BE2C (cell line): ENCODE measurements at places on chromosomes 13 and 19.
A peak's percentile ranks its signal among the peaks of the same experiment; 100 is the strongest.

DNA sequence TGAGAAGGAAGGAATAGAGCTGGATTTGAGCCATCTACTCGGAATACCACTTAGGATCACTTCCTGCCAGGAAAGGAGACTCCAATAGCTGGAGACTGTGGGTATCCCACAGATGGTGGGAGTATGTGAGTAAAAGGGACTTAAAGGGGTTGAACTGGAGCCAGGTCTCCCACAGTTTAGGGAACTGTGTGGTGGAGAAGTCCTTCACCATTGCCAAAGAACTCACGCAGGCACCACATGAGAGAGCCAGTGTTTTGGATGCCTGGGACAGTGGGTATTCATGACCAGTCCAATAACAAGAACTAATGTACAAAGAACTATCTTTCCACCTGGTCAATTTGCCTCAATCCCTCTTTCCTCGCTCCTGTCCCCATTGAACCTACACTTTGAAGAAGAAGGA lies 24.4 kb upstream of the MYCBP2 start:
- DNase-seq: no peak

DNA sequence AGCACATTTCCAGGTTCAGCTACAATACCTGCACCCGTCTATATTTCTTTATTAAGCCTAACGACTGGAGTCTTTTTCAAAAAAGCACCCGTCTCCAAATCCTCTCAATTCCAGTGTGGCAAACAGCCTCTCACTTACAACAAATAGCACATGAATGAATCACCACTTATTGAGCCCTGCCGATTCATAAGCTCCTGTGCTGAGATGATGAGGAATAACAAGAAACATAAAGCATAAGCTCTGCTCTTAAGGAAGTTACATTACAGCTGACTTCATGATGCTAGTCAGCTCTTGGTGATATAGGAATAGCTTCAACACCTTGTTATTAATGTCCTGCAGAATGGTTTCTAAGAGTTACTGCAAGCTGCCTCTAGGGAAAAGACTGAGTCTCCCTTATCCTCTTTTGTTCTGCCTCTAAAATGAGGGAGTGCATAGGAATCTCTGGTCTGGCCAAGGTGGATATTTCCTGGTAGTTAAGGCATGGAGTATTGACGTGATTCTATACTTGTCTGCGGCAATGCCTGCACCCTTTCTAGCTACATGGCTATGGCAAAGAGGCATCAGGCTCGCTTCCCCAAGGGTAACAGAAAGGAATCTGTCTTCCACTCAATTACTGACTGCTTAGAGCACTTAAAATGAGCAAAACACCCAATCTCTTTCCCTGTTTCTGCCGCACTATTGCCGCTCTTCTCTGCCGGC lies 195.7 kb downstream of the KLF12 start:
- no peak for DNase-seq

DNA sequence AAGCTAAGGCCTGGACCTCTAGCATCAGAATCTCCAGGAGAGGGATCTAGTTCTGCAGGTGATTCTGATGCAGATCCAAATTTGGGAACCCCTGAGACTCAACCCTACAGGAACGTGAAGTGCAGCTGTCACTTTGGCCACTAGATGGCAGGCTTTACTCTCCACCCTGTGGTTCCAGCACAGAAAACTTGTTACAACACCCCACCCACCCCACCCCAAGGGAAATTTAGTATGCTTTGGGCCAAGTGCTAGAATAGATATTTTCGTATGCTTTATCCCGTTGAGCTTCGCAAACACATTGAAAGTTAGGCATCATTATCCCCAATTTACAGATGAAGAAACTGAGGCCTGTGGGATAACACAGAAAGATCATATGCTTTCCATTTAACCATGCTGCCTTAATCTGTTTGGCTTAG lies 232.0 kb downstream of the B3GLCT start:
- peak; percentile 63 for DNase-seq

DNA sequence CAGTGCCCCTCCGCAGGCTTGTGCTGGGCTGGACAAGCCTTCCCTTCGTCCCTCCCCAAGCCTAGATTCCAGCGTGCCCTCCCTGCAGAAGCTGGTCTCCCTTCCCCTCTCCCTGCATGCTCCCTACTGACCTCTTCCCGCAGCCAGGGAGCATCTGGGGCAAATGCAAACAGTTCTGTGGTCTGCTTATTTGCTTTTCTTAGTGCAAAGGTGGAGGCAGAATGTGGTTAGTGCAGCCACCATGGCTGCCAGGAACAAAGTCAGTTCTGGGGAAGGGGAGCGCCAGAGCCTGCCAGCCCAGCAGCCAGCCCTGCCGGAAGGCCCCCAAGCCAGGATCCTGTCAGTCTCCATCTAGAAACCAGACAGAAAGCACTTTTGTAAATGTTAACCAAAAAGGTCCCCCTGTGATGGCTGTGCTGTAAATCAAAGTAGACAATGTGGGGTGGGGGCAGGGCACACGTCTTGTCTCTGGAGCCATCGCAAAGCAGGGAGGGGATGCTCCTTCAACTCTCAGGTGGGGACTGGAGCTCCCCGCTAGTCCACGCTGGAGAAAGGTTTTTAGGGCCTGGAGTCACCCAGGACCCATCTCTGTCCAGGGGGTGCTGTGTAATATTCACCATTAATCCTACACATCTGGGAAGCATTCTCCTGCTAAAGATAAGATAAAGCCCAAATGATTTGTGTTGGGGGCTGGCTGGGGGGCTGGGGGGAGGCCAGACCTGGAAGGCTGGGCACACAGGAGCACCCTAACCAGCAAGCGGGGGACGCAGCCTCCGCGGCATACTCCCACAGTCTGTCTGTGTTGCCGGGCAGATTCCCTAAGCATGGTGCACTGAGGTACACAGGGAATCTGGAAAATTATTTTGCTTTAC lies 30.9 kb downstream of the SERP2 start:
- no peak for DNase-seq

- no peak for DNase-seq
Measured at GRCh38 chr13:73287831-73288230, 229.0 kb downstream of the KLF5 start.

DNA sequence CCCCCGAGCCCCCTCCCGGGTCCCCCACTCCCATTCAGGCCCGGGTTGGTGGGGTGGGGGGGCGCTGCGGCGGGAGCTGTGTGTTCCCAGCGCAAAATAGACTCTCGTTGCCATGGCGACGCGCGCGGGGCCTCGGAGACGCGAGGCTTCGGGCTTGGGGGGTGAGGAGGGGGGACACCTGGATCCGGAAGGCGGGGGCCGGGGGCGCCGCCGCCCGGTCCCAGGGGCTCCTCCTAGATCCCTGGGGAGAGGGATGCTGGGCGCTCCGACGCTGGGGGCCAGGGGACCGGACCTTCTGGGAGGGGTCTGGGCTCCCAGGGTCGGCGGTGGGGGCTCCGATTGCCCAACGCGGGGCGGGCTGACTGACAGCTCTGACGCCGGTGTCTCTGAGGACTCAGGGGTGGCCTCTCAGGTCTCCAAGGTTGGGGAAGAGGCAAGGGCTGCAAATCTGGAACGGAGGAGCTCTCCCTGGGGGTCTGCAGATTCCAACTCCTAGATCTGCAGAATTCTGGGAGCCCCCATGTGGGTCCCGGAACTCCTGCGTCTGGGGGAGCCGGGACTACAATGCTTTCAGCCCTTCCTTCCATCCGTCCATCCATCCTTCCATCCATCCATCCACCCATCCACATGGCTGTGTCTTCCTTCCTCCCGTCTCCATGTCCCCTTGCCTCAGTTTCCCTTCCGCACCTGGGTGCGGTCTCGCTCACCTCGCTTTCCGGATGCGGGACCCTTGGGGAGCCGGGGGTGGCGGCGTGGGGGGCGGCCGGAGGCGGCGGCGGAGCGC lies 9.1 kb upstream of the SHISA7 start:
- no peak for DNase-seq

DNA sequence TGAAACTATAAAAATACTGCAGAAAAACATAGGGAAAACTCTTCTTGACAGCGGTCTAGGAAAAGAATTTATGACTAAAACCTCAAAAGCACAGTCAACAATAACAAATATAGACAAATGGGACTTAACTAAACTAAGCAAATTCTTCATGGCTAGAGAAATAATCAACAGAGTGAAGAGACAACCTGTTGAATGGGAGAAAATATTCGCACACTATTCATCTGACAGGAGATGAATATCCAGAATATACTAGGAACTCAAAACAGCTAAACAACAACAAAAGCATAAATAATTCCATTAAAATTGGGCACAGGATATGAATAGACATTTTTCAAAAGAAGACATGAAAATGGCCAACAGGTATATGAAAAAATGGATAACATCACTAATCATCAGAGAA lies 303.6 kb upstream of the PRR20A start:
- DNase-seq: no peak

DNA sequence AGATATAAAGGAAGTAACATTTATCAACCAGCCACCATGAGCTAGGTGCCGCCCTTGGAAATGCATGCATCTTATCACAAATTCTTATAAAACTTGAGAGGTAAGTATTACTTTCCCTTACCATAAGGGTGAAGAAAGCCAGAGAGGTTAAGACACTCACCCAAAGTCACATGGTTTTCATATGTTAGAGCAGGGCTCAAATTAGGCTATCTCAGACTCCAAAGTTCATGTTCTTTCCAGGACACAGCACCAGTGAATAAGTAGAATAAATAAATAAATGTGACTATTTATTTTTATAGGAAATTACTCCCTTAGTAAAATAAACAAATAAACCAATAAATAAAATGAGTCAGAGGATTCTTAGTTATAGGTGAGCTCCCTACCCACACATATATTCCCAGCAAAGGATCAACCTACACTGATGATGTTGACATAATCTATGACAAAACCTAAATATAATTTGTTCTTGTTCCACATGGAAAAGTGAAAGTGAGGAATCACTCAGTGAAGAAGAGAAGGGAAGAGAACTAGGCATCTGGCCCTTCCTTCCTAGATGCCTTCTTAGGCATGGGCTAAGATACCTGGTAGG lies 27.2 kb downstream of the SPRY2 start:
- no peak for DNase-seq

DNA sequence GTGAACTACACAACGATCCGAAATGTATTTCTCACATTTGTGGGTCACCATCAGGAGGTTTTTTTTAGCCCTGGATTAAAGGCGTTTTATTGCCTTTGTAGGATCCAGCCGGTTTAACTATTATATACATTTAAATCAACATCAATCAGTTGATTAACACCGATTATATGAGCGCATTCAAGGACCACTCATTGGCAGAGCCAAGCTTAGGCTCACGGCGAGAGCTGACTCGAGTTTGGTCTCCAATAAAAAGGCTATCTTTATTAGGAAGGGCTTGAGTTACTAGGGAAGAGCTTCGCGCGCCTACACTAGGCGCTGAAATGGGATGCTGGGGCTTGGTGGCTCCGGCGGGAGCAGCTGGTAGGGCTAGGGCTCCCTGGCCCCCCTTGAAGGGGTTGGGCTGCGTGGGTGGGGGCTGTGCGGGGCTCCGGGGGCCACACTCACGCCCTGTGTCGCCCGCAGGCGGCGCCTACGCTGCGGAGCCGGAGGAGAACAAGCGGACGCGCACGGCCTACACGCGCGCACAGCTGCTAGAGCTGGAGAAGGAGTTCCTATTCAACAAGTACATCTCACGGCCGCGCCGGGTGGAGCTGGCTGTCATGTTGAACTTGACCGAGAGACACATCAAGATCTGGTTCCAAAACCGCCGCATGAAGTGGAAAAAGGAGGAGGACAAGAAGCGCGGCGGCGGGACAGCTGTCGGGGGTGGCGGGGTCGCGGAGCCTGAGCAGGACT lies 4.2 kb downstream of the PDX1 start:
- DNase-seq: no peak

- no peak for DNase-seq
Measured at GRCh38 chr13:26895081-26895807, 134.7 kb upstream of the GPR12 start.

DNA sequence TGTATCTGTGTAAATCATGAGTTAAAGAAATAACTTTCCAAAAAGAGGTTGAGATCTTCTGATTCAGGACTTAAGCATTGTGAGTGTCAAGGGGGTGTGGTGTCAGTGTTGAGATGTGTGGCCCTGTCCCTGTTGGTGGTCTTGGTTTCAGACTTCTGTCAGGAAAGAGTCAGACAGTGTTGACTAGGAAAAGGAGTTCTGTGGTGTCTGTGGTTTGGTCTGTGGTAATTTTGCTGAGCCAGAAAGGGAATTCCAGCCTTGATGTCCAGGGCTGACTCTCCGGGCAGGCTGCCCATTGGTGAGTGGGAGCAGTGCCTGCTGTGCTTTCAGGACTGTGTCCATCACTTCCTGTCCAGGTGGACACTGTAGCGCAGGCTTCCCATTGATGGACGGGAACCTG lies 39.8 kb upstream of the IGFL4 start:
- no peak for DNase-seq

DNA sequence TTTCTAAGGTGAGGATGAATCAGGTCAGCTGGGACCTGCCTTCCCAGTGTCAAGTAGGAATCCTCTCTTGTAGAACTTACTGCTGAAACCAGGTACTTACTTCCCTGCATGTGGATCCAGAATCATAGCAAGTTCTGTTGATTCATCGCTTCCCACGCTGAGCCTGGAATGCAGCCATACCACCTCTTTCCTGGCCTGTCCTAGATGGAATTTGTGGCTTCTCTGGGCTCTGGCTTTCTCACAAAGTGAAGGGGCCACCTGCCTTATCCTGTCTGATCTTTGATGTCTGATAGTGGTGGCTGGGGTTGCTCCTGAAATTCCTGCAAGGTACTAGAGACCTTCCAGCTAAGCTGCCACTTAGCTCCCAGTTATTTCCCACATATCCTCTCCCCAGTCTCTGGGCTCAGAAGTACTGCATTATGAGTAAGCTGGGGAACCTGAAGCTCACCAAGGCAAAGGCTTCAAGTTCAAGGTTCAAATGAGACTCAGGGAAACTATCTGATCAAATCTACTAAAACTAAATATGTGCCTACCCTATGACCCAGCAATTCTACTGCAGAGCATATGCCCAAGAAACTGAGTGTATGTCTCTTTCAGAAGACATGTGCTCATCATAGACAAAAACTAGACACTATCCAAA lies 103.5 kb downstream of the SUCLA2 start:
- DNase-seq: no peak

DNA sequence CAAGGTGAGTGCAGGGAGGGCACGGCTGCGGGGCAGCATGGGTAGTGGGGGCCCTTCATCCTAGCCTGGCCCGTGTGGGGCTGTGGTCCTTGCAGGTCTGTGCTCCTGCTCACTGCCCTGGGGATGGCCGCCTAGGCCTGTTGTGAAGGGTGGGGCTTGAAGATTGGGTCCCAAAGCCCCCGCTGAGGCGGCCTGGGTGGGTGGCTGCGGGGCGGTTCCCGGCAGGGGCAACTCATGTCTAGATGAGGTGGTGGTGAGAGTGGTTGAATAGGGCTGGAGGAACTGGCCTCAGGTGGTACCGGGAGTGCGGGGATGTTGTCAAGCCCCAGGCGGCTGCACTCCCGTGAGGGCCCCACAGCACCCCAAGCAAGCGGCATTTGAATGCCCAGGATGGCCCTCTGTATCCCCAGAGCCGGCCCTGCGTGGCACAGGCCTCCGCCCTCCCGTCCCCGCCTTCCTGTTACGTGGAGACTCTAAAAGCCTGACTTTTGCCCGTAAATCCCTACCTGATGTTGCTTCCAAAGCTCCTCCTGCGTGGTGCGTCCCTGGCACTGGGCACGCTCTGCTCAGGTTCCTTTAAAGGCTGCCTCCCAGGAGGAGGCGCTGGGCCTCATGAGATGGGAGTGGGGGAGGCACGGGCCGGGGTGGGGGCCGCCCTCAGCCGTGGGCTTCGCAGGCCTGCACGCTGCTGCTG lies 15.0 kb downstream of the SPPL2B start:
- no peak for DNase-seq
